Dermis blood vessel endothelial cell (primary cell): ENCODE measurements at places on chromosomes 5 and 9. TPM values are rescaled to one million over a fixed set of nuclear protein-coding genes. Genes with fewer than 3 reads are reported as not detected.
A peak's percentile ranks its signal among the peaks of the same experiment; 100 is the strongest.

NEUROG1 gene
- not detected in 2 replicates for total RNA-seq

RPS14 gene
- total RNA-seq: 1,615 and 3,652 TPM in 2 replicates

ARL14EPL gene
- total RNA-seq: under 0.01 TPM in 1 of 2 replicates, not detected in the other

SWI5 gene
- 26.9 and 29.1 TPM in 2 replicates for total RNA-seq

THBS4 gene
- total RNA-seq: 0.28 and 1.4 TPM in 2 replicates

IFNB1 gene
- not detected in 2 replicates for total RNA-seq

SPINK4 gene
- not detected in 2 replicates for total RNA-seq

TRMT10B gene
- 2.0 and 2.8 TPM in 2 replicates for total RNA-seq

PTPN3 gene
- 2.8 and 3.6 TPM in 2 replicates for total RNA-seq

- DNase-seq: peak; percentile 36
Measured at GRCh38 chr9:93501406-93501805, 48.0 kb upstream of the FAM120AOS start.

- no peak for DNase-seq
Measured at GRCh38 chr5:107446972-107447371, 223.8 kb downstream of the EFNA5 start.

GRCh38 chr5:40309851-40310250 is 369.9 kb upstream of the PTGER4 start:
- DNase-seq: no peak

DNA sequence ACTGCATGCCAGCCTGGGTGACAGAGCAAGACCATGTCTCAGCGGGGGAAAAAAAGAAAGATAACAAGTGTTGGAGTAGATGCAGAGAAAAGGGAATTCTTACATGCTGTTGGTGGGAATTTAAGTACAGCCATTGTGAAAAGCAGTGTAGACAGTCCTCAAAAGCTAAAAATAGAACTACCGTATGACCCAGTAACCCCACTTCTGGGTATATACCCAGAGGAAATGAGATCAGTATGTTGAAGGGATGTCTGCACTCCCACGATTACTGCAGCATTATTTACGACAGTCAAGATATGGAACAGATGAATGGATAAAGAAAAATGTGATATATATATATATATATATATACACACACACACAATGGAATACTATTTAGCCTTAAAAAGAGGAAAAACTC is 225.3 kb upstream of the SLC24A2 start:
- peak; percentile 29 for DNase-seq

GRCh38 chr9:16627521-16627920 is 242.9 kb downstream of the BNC2 start:
- no peak for DNase-seq

GRCh38 chr9:35918780-35919179 is 9.5 kb downstream of the SPAAR start:
- no peak for DNase-seq

DNA sequence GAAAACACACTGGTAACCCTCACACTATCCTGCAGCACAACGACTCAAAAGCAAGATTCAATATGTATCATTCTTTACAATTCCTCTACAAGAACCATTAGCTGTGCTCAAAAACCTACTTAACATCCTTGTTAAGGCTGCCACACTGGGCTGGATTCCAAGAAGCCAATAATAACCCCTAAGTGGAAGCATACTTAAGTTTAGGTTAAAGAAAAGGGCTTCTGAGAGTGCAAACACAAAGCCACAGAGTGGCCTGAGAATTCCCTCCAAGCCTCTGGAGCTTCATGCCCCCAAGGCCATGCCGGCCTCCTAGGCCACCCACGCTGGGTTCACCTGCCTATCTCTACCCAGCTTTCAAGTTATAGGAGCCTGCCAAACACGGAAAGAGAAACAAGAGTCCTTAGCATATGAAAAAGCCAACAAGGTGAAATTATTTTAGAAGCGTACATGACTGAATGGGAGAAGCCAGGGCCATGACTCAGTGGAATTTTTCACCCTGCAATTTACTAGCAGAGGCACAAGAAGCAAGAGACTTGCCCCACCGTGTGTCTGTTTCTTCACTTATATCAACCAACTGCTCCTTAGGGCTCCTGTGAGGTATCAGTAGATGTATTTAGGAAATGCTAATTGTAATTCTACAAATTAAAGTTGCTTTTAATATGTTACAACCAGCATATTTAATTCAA is 293.0 kb downstream of the SPOCK1 start:
- DNase-seq: peak; percentile 11

DNA sequence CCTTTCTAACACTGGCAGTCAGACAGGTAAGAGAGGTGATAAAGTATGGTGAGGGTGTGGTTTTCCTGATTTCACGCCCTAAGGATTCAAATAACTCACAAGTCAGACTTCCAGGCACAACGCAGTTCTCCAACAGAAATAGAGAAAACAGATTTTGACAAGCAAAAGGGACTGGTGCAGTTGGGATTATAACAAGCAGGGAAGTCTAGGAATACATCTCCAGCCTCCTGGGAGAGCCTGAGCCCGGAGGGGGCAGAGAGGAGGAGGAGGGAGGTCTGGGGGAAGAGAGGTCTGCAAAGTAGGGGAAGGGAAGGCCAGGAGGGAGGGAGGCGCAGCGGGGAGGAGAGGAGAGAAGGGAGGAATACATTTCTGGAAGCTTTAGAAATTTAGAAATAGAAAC is 1.6 kb downstream of the CMBL start:
- no peak for DNase-seq

- DNase-seq: peak; percentile 91
Measured at GRCh38 chr9:16335788-16336580, 534.5 kb downstream of the BNC2 start.

DNA sequence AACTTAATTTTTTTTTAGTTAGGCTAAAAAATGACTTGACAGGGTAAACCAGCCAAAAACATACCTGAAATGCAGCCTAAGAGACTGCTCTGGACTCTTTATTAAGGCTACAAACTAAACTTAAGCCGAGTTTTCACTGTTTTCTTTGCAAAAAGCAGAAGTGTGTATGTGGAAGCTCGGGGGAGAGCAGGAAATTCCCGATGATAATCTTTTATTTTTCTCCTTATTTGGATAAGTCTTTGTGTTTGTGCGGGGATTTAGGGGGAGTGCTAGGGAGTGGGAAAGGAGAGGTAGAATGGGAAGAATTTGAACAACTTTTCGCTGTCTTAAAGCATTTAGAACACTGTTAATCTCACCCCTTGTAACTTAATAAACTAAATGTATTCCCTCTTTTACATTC is 30.7 kb upstream of the GPR21 start:
- peak; percentile 63 for DNase-seq

- DNase-seq: no peak
Measured at GRCh38 chr5:81027481-81028058, 67.4 kb downstream of the RASGRF2 start.

GRCh38 chr5:2293906-2294305 is 411.2 kb upstream of the IRX4 start:
- DNase-seq: no peak

GRCh38 chr5:10690460-10691440 is 70.3 kb downstream of the DAP start:
- DNase-seq: no peak

DNA sequence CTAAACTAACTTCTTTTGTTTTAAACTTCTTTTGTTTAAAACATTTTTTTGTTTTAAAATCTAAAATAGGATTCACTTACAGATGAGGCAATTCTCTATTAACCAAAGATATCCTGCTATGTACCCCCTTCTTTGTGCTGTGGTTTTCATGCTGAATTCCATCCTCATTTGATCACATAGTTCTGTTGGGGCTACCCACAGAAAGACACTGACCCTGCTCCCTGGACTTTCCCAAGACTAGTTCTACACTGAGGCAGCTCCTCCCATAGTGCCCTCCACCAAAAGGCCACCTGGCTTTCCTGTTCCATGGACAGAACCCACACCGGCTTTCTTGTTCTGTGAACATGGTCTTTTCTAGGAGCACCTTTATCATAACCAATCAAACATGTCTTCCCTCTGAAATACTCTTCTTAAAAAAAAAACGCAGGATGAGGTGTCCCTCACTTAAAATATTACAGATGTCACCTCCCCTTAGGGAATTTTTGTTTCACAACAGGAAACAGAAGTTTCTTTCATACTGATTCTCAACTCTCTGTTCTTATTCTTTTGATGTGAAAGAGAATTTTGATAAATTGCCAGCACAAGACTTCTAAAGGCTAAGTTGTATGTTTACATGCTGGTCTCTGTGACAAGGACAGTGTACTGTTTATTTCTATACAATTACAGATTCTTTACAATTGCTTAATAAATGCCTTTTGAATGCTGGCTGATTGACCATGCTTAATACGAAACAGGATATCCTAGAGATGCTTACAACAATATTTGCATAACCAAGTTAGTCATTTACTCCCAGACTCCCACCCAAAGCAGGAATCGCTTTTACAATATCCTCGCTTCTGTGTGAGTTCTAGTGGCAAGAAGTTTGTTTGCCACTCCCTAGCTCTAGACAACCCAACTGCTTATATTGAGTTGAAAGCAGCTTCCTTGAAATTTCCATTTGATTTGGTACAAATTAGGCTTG is 300.4 kb downstream of the DTWD2 start:
- no peak for DNase-seq

- no peak for DNase-seq
Measured at GRCh38 chr5:131684595-131684994, 49.6 kb upstream of the RAPGEF6 start.

- no peak for DNase-seq
Measured at GRCh38 chr5:115341745-115342144, 45.3 kb upstream of the CCDC112 start.

GRCh38 chr5:174151599-174152181 is 106.2 kb downstream of the NSG2 start:
- no peak for DNase-seq

DNA sequence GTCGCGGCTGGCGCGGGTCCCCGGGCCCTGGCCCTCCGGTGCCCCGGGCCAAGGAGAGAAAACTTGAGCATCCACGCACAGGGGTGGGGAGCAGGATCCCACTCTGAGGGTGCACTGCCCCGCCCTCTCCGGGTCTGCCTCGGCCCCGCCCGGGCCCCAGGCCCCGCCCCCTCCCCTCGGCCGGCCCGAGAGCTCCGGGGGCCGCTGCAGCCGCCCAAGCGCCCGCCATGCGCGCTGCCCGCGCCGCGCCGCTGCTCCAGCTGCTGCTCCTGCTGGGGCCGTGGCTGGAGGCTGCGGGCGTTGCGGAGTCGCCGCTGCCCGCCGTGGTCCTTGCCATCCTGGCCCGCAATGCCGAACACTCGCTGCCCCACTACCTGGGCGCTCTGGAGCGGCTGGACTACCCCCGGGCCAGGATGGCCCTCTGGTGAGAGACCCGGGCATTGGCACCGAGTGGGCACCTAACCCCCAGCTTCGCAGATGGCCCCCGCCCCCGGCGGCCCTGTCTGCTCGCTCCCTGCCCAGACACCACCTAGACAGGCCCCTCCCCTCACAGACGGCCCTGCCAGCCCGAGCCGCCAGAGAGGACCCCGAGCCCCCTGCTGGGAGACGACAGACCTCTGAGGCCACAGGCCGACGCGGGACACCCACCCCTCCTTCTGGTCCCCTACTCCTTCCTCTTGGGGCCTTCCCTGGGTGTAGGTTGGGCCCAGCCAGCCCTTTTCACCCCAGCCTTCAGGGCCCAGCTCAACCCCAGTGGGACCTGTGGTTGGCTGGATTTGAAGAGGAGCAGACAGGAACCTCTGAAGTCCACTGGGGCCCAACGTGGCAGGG is at the start of gene CERCAM:
TSS of gene CERCAM (plus strand) at position 207 of the 831 bp plus-strand sequence. CDS start at position 228, 21 bp downstream.
- peak; percentile 53 for DNase-seq

- DNase-seq: no peak
Measured at GRCh38 chr9:95070549-95071021, 246.9 kb downstream of the FANCC start.

DNA sequence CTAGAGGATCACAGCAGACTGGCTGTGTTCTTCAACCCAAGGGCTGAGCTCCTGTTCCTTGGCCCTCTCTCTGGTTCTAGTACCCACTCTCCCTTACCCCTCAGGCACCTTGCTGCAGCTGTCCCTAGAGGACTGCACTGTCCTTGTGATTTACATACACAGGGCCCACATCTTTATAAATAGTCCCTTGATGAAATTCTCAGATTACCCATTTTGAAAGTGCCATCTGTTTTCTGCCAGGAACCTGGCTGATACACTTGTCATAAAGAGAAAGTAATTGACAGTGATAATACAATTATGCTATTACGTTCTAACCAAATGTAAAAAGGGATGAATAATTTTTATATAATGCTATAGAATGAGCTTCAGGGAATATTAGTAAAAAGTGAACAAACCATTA is 16.5 kb upstream of the SPARC start:
- no peak for DNase-seq

DNA sequence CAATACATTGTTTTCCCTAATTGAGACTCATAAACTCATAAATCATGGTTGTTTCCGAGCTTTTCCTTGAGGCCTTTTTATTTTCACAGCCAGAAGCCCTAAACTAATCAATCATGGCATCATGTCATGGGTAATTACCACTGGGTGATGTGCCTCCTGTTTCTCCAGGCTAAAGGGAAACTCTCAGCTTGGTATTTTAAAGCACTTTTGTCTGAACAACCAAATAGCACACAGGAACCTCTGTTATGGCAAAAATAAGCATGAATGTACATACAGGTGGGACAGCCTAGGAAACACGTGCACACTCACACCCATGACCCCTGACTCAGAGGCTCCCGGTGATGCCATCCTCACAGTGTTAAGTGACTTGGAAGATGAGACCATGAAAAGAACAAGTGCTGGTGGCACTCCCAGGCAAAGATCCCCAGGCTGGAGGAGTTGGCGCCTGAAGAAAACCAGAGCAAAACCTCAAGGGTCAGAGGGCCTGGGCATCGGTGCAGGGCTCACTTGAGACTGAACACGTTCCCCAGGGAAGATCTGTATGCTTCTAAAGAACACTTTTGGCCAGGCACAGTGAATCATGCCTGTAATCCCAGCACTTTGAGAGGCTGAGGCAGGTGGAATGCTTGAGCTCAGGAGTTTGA is 154.3 kb downstream of the ROR2 start:
- DNase-seq: no peak

DNA sequence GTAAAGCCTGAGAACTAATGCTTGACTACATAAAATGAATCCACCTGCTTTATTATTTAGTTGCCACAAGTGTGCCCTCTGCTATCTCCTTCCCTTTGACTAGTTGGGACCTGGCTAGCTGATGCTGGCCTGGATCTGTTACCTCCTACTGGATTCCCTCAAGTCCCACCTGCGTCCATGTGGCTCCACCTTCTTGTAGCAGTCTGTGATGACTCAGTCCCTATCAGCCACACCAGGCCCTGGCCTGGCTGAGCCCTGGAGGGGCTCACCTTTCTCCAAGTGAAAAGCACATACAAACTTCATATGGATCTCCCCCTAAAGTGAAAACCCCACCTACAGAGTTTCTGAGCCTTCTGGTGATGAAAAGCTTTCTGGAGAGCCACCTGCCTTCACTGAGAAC is 611.4 kb downstream of the SEMA5A start:
- no peak for DNase-seq

GRCh38 chr9:12972608-12973589 is 198.1 kb downstream of the LURAP1L start:
- no peak for DNase-seq

GRCh38 chr5:167861129-167861927 is 430.1 kb upstream of the WWC1 start:
- no peak for DNase-seq

GRCh38 chr5:80987078-80987766 is 27.1 kb downstream of the RASGRF2 start:
- no peak for DNase-seq

- DNase-seq: peak; percentile 31
Measured at GRCh38 chr5:139593716-139594319, 32.7 kb downstream of the UBE2D2 start.

- no peak for DNase-seq
Measured at GRCh38 chr5:16037121-16037845, 142.3 kb downstream of the MARCHF11 start.

- no peak for DNase-seq
Measured at GRCh38 chr5:177601126-177601525, 1.2 kb downstream of the B4GALT7 start.

GRCh38 chr5:126428421-126428820 is 5.2 kb downstream of the GRAMD2B start:
- no peak for DNase-seq

- DNase-seq: no peak
Measured at GRCh38 chr5:17918373-17919104, 284.3 kb downstream of the TAF11L14 start.
